Motor neuron (in vitro differentiated cells): ENCODE measurements at places on chromosomes 1 and 21.
A peak's percentile ranks its signal among the peaks of the same experiment; 100 is the strongest.

DNA sequence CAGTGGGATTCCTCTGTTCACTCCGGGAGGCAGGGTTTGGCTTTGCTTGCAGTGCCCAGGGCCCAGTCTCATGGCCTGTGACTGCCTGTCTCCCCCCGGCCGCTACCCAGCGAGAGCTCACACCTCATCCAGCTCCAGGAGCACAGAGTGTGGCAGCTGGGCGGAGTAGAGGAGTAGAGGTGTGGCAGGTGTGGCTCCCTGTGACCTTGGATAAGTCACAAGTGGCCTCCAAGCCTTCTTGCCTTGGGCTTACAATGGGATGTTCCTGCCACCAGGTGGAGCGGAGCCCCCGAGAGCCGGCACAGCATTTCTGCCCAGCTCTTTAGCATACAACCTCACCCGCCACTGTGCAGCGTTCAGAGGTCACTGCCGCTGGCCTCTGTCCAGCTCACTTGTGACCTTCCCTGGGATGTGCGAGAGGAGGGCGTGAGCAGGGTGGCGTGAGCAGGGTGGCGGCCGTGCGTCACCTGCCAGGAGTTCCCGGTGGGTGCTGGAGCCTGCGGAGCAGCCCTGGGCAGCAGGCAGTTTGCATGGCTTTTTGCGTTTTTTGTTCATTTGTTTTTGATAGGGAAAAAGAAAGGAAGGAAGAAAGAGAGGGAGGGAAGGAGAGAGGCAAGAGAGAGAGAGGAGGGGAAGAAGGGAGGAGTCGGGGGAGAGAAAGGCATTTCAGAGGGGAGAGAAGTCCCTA is 42.4 kb downstream of the CRYAA start:
- ATAC-seq, result peak; percentile 77

DNA sequence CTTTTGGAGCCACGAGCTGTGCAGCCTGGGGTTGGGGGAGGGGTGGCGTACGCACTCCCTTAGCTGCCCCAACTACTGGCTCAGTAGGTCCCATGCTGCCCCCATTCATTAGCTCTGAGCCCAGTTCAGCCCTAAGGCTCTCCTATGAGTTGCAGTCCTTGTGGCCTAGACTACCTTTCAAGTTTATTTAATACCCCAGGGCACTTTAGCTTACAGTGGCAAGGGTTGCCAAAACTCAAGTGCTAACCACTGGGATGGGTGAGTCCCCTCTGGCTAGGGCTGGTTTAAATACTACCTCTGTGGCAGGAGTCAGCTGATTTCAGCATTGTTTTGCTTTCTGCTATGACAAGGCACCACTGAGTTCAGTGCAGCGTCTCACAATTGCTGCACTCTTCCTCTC is 118.2 kb downstream of the ODF2L start:
- ATAC-seq, result peak; percentile 66

DNA sequence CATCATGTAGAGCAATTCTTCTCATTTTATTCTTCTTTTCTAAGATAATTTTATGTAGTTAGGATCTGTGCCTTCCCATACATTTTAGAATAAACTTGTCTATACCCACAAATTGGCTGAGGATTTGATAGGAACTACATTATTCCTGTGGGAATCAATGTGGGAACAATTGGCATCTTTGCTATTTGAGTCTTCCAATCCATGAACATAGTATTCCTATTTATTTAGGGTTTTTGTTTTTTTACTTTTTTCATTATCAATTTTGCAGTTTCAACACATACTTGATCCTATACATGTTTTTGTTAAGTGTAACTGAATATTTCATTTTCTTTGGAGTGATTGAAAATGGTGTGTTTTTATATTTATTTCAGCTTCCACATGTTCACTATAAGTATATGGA is 8.1 kb upstream of the WNT9A start:
- no peak for ATAC-seq

GRCh38 chr1:115365738-115366137 is 27.7 kb upstream of the NGF start:
- no peak for ATAC-seq

DNA sequence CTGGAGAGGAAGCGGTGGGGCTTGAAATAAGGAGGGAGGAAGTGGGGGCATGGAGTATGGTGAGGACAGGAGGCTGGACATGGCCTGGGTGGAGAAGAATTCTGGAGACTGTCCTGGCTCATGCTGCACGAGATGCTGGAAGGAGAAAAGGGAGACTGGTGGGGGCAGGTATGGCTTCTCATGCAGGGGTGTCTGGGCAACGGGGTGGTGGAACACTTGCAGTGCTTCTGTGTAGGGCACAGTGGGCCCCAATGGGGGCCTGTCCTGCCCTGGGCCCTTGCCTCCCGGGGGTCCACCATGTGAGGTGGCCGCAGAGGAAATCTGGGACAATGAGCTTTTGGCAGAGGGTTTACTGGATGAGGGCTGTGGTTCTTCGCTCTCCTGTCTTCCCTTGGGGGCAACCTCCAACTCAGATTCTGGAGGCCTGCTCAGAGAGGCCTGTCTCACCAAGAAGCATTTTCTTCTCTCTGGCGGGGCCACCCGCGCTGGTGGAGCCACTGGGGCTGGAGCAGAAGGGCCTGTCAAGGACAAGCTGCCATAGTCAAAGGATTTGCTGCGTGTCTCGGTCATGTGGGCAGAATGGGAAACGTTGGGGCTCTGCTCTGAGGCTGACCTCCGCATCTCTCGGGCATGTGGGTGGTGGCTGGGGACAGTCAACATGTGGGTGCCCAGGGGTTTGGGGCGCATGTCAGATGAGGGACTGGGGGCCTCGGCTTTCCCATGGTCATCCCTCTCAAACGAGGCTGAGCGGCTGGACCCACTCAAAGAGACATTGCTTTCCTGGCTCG is 96.9 kb upstream of the EDN2 start:
- no peak for ATAC-seq

GRCh38 chr21:35163411-35163810 is 114.3 kb upstream of the RUNX1 start:
- no peak for ATAC-seq
